ENCODE measurements at places on chromosomes 7 and 10. TPM values are rescaled to one million over a fixed set of nuclear protein-coding genes. Genes with fewer than 3 reads are reported as not detected.

FASTK gene
- total RNA-seq = 32.6 TPM

LMOD2 gene
- not detected for total RNA-seq

GRCh38 chr10:83218205-83218604, 921.1 kb upstream of the GHITM start:
- DNase-seq = no peak

DNA sequence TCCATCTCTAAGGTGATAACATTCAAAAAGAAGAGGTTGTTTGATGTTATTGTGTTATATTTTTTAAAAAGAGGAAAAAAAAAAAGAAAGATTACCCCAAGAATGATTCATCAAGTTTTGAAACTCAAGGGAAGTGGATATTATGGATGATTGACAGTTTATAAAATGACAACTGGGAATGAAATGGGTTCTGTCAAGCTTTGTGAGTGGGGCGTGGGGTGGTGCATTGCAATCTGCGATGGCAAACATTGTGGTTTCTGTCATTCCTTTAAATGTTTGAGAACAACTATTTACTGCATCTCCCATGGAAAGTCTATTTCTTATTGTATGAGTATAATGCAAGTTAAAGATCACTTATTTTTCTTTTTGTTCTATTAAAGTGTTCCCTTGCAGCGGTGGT, 297.0 kb downstream of the CCDC3 start:
- no peak for DNase-seq

DNA sequence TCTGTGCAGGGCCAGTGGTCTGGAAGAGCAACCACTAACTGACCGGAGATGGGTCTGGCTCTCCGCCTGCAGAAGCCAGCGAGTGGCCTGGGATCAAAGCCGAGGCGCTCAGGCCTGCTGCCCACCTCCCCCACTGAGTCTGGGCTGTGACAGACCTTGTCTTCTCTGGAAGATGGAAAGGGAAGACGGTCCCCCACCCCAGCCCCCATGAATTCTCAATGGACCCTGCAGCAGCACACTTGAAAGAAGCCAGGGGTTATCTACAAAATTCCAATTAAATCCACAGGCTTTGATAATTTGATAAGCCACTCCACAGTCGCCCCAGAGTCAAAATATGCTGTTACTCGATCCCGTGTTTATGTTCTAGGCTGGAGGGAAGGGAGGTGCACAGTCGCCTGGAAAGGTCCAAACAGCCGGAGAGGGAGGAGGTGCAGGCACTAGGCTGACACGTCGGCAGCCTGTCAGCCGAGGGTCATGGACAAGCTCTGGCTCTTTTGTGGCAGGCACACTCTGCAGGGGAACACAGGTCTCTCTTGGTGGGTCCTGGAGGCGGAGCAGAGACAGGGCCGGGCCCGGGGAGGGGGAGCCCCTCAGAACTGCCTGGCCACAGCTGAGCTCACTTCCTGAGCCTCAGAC, 134.9 kb downstream of the SH3PXD2A start:
- no peak for DNase-seq

DNA sequence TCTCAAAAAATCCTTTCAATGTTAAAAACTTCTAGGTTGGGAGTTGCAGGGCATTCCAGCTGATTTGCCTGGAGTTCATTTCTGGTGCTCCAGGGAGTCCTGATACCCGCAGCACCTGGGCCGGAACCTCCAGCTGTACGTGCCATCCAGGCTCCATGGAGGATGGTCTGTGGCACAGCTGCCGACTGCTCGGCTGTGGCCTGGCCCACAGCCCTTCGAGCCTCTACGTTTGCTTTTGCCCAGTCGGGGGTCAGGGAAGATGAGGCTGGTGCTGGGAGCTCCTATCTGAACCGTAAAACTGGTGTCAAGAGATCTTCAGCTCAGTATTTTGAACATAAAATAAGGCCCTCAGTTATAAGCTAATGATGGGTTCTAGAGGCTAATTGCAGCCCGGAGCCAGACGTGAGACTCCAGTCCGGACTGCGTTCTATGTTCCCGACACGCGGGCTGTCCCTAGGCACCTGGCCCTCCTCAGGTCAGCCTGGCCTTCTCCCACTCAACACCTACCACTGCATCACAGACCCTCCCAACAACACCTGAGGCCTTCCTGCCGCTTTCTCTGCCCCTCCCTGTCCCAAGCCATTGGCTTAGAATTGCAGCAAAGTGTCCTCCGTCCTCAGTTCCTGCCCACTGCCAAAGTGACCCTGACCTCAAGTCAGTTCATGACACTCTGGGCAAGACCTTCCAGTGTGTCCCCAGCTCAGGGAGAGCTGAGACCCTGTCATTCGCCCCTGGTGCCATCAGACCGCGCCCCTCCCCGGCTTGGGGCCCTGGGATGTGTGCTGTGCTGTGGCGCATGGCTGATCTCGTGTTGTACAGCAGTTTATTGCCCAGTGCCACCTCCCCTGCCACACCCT, 64.2 kb upstream of the DNAJB6 start:
- no peak for DNase-seq

PRSS37 gene
- total RNA-seq = not detected
